ENCODE measurements at places on chromosomes 16 and 17.

DNA sequence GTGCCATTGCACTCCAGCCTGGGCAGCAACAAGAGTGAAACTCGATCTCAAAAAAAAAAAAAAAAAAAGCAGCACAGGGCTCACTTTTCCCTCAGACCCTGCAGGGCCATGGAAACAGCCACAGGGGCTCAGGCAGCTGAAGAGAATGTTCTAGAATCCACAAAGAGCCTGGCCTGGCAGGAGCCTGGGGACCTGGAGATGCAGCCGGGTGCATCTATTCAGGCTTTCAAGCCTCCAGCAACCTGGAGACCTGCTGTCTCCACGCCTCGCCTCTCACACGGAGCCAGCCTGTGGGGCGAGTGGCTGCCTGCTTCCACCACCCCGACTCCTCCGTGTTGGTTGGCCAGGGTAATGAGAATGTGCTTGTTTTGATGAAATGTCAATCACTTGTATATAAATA lies 44.0 kb upstream of the MEAK7 start:
- peak; percentile 35 for DNase-seq

DNA sequence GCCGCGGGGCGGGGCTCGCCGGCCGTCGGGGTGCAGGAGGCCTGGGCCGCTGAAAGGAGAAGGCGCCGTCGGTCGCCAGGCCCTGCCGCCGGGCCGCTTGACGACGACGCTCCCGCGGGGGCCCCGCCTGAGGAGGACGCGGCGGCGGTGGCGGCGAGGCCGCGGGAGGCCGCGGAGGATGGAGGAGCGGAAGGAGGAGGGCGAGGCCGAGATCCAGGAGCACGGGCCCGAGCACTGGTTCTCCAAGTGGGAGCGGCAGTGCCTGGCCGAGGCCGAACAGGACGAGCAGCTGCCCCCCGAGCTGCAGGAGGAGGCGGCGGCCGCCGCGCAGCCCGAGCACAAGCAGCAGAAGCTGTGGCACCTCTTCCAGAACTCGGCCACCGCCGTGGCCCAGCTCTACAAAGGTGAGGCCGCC lies 430 bp downstream of the HAPSTR1 start:
- peak; percentile 51 for DNase-seq

GRCh38 chr17:70158591-70158990 lies 10.7 kb upstream of the KCNJ2 start:
- no peak for DNase-seq

GRCh38 chr17:51951741-51952140 lies 206.8 kb downstream of the CA10 start:
- DNase-seq, result no peak

- no peak for DNase-seq
These were observed 44.9 kb upstream of the RBFOX3 start for GRCh38 chr17:79655672-79656290.

- no peak for DNase-seq
These were observed 436.4 kb downstream of the KCNJ18 start for GRCh38 chr17:22128723-22129122.

GRCh38 chr17:43467981-43468581 lies 15.7 kb upstream of the DHX8 start:
- DNase-seq, result no peak

DNA sequence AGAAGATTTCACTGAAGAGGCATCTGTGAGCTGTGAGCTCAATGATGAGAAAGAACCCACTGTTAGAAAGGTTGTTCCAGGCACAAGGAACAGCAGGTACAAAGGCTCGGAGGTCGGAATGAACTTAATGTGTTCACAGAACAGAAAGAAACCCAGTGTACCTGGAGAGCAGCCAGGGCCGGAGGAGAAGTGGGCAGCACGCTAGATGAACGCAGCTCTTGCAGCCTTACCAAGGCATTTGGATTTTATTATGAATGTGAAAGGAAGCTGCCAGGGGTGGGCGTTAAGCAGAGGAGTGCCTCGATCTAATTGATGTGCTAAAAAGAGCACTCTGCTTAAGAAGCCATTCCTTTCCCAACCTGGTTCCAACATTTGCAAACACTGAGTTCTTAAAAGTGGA lies 19.0 kb downstream of the EEF2K start:
- DNase-seq, result no peak

- DNase-seq, result peak; percentile 68
These were observed 21.8 kb downstream of the XYLT1 start for GRCh38 chr16:17448640-17449638.

- DNase-seq, result no peak
These were observed 140.9 kb upstream of the WSB1 start for GRCh38 chr17:27153005-27153404.

DNA sequence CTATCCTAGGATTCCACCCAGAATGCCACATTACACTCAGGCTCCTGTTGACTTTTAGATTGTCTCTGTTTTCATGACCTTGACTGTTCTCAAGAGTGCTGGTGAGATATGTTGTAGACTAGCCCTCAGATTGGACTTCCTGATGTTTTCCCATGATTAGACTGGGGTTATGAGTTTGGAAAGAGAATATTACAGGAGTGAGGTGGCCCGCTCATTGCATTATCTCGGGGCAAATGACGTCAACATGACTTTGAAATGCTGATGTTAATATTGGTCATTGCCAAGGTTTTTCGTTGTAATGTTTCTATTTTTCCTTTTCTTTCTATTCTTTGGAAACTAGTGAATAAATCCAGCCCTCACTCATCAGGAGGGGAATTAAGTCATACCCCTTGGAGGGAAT lies 355.7 kb upstream of the MON1B start:
- no peak for DNase-seq

DNA sequence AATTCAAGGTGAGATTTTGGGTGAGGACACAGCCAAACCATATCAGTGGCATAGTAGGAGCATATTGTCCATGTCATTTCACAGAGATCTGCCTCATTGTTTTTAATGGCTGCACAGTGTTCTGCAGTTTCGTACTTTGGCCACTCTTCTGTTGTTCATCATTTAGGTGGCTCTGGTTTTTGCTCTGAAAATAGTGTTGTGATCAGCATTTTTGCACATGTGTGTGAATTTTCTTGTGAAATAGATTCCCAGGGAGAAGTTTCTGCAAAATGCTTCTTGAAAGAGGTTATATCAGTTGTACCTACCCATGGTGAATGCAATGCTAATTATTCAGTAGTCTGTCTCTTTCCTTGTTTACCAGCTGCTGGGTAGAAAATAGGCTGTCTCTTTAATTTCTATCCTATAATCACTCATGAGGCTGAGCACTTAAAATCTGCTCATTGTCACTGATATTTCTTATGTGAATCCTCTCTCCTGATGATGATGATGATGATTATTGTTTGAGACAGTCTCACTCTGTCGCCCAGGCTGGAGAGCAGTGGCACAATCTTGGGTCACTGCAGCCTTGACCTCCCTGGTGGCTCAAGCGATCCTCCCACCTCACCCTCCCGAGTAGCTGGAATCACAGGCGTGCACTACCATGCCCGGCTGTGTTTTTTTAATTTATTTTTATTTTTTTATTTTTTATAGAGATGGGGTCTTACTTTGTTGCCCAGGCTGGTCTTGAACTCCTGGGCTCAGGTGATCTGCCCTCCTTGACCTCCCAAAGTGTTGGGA lies 10.5 kb downstream of the LCMT1 start:
- no peak for DNase-seq

- no peak for DNase-seq
These were observed 87.1 kb downstream of the KPNA2 start for GRCh38 chr17:68122587-68122986.

DNA sequence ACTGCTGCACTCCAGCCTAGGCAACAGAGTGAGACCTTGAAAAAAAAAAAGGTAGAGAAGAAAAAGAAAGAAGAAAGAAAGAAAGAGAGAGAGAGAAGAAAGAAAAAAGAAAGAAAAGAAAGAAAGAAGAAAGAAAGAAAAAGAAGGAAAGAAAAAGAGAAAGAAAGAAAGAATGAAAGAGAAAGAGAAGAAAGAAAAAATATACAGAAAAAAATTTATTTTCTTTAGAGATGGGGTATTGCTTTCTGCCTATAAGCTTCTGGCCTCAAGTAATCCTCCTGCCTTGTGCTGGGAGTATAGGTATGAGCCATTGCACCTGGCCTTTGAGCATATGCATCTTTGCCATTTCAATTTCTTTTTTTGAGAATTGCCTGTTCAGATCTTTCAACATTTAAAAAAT lies 156.8 kb downstream of the IRX3 start:
- DNase-seq, result no peak

DNA sequence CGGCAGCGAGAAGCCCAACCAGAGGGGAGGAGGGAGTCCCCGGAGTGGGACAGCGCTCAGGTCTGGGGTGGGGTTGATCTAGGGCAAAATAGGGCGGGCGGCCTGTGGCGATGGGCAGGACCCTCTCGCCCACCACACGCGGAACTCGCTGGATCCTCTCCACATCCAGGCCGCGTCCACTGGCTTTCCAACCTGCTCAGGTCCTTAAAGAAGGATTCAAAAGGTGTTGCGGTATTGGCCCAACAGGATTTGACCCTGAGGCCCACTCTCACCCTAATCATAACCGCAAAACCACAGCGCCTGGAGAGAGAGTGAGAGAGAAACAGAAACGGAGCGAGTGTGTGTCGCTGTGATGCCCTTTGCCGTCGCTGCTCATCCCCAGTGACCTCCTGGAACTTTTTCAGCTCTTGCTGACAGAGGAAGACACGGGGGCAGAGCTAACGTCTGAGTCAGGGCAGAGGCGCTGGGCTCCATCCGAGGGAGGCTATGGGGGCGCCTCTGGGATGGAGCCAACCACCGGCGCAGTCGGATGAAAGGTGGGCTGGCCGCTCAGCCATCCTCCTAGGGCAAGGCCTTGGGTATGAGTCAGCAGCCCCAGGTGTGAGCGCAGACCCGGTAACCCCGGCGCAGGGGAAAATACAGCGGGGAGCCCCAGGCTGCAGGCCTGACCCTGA lies 16.7 kb upstream of the OR1F1 start:
- DNase-seq, result peak; percentile 63

GRCh38 chr17:7307686-7308624 lies 527 bp downstream of the EIF5A start:
- DNase-seq, result peak; percentile 63

- DNase-seq, result no peak
These were observed 79.2 kb upstream of the RBL2 start for GRCh38 chr16:53355064-53355463.

DNA sequence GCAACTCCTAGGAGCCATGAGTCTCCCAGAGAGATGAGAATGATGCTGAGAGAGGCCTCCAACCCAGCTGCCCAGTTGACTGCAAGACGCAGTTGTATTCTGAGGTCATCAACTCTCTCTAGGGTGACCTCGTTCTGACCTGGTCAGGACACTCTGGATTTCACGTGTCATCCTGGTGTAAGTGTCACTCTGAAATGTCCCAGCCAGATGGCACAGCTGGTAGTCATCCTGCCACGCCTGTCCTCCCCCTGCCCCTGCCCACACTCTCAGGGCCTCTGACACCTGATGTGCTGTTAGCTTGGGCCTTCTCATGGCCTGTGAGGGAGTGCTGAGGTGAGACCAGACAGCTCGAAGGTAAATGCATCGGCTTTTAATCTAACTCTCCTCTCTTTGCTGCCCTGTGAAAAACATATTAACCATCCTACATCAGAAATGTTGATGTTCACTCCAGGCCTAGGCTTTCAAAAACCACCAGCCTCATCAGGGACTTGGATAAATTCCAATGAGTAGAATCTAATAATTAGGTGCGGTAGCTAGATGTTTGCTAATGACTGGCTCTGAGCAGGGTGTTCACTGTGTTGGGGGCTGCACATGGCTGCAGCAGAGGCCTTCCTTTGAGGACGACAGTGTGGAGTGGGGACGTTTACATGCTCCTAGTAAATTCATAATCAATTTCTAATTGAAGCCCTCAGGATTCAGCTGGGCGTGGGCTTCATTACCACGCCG lies 13.8 kb downstream of the MLYCD start:
- DNase-seq, result no peak

DNA sequence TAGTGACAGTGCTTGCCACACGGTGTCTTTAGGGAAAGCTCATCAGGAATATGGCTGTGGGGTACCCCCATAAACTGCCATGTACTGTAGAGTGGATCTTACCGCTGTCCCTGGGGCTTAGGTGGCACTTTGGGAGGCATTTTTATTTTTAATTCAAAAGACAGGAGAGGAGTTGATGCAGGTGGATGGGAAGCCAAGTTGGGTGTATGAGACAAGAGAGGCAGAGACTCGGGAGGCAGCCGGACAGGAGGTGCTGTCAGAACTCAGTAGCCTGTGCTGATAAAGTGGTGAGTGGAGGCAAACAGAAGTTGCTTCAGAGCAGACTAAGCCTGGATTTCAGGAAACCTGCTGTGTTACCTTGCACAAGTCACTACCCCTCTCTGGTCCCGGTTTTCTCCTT lies 185.9 kb downstream of the TMEM132E start:
- no peak for DNase-seq

GRCh38 chr16:57593021-57593420 lies 35.4 kb upstream of the ADGRG1 start:
- DNase-seq, result peak; percentile 58

- DNase-seq, result no peak
These were observed 167.5 kb downstream of the CDK5R1 start for GRCh38 chr17:32654324-32654723.

DNA sequence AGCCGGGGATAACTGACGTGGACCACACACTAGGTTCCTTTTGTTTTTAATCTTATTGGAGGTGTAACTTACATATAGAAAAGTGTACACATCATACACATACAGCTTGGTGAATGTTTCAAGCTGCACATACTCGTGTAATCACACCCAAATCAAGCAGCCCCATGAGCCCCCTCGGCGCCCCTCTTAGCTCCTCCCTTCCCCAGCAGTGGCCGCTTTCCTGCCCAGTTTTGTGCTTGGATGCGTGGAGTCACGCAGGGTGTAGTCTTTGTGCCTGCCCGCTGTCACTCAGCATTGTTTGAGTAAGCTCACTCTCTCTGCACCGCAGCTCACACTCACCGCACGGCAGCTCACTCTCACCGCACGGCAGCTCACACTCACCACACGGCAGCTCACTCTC lies 151.7 kb upstream of the CHMP6 start:
- no peak for DNase-seq

DNA sequence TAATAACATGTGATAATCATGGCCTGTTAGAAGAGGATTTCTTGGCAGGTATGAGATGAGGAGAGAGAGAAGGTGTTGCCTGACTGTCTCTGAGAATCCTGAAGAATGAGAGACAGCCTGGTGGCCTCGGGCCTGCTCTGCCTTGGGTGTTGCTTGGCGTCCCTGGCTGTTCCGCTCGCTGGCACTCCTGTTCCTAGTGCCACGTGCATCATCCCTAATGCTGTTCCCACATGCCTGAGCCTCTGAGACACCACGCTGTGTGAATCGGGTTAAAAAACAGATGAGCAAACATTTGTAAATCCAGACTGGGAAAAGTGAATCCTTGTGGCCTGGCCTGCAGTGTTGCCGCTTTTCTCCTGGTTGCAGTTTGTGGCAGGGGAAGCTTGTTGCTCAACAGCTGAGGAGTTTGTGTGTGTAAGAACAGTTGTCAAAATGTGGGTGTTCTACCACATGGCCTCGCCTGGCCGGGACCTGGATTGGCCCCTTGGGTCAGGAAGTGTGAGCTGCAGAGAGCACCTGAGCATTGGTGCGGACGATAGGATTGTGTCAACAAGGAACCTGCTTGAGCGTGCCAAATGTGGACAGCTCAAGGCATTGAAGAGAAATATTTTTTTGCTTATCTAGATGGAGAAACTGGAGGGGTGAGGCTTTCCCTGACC lies 22.0 kb downstream of the UBN1 start:
- no peak for DNase-seq
